NCI-H2081 (cell line): ENCODE measurements at places on chromosomes 6 and 20.

DNA sequence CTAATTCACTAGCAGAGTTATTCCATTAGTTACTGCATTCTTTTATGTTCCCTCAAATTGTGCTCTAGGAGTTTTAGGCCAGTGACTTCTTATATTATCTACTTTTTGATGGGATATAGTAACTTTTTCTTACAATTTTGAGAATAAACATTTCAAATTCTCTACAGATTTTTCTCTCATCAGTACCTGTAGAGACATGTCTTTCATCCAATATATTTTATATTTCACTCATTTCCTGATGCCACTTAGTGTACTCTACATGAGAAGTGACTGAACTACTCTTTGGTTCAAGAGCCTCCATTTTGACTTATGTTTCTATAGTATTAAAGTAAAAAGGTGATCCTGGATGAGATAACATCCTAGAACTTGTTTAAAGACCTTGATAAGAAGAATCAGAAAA, 108.5 kb downstream of the ELOVL4 start:
- DNase-seq, result no peak

GRCh38 chr6:40321616-40322015, 265.5 kb downstream of the LRFN2 start:
- DNase-seq, result no peak

- no peak for DNase-seq
These were observed 428.2 kb downstream of the BMP2 start for GRCh38 chr20:7195704-7196103.

- no peak for DNase-seq
These were observed 247.8 kb upstream of the JAG1 start for GRCh38 chr20:10921491-10922010.

GRCh38 chr6:142030115-142030619, 102.6 kb upstream of the GJE1 start:
- no peak for DNase-seq

- no peak for DNase-seq
These were observed 137.6 kb downstream of the UST start for GRCh38 chr6:148884461-148884860.

DNA sequence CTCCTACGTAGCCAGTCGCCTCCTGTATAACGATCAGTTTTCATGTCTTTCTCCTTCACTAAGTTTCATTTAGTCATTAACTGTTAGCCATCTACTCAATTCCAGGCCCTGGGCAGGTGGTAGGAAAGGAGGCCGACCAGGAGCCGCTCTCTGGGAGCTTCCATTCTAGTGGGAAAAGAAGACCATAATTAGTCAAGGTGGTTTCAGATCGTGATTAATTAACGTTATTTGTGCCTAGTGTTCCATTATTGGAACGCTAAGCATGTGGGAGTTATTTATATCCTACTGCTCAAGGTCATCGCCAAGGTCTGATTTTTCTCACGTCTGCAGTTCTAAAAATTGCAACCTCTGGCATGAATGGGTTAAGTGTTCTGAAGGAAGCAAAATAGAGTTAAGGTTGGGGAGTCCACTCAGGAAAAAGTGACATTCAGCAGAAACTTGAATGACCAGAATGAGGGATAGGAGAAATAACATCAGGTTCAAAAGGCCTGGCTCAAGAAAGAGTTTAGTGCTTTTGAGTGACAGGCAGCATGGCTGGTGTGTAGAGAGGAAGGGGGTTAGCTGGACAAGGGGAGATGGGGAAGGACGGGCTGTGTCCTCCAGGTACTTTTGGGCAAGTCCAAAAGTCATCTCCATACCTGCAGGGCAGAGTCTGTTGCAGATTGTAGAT, 812 bp downstream of the SLC9A8 start:
- DNase-seq, result no peak

DNA sequence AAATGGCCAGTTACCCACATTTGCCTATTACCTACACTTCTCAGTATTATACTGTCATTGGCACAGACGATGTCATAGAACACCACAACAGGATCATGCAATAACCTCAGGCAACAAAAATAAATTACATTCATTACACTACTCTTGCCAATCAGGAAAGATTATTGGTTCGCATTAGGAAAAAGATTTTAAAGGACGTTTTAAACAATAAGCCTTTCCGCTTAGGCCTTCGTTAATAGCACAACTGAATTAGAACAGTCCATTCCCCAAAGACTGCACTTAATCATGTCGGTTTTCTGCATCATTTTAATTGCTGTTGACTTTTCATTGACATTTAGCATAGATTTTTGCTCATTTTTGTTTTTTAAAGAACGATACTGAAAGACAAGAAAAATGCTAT, 912 bp upstream of the SENP6 start:
- peak; percentile 8 for DNase-seq

- peak; percentile 48 for DNase-seq
These were observed 444.1 kb downstream of the KHDRBS2 start for GRCh38 chr6:61841958-61842357.

DNA sequence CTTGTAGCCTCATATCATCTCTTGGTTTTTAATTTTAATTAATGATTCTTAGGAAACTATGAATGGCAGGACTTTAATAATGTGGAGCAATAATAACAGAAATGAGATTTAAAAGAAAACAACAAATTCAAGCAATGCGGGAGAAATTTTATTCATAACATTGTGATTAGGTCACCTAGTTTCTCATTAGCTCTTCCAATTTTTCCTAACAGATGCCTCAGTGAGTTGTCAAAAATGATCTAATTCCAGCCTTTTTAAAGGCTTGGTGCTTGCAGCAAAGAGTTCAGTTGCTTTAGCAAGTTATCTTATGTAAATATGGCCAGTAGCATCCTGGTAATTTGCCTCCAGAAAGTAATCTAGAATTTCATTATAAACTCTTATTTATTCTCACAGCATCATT, 20.4 kb downstream of the PDE7B start:
- DNase-seq, result no peak

DNA sequence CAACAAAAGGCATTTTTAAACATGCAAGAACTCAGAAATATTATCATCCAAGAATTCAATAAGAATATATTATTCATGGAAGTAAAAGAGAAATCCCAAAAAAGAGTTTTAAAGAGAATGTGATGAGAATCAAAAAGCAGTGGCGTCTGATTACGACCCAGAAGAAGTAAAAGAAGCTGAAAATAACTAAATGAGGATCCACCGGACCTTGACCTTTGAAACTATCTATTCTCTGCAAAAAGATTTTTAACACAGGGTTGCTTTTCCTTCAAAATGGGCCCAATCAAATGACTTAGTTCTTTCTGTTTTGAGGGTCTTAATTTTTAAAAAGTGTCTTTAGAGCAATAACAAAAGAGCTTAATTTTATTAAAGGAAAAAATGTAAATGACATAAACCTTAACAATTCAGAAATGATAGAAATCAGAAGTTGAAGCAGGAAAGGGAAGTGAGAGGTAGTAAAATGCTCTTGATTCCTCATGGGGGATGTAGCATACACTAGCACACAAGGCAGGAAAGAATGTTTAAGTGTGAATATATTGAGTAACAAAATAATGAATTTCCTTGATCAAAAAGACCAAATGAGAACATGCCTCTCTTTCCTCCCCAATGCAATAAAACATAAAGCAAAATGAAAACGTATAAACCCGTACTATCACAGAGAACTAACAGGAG, 223.1 kb upstream of the PRDM1 start:
- no peak for DNase-seq

DNA sequence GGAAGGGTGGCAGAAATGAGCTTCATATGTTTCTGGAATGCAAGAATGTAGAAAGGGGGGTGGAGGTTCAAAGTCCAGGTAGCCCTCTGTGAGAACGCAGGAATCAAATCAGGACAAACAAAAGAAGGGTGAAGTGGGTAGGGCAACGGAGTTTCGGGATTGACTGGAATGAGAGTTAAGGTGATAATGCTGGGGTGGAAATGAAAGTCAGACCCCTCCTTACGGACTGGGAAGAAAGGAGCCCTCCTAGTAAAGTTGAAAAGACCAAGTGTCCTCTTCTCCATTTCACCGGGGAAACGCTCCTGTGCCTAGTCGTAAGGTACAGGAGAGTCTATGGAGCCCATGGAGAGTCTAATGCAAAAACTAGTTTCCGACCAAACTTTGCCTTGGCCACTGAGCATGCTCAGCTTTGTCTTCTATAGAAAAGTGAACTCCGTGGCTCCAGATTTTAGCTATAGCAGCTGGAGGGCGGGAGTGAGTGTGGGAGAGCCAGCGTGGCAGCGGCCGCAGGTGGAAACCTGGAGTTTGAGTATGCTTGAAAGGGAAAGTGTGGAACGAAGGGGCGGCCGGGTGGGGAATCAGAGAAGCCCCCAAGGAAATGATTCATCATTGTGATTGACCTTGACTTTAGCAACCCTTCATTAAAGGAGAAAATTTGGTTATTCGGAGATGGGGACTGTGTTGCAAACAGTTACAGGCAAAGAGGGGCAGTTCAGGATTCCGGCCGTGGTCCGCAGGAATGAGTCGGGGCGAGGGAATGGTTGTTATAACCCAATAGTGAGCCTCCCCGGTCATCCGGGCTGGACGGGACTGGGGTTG, 1.3 kb upstream of the LRRC1 start:
- peak; percentile 73 for DNase-seq

DNA sequence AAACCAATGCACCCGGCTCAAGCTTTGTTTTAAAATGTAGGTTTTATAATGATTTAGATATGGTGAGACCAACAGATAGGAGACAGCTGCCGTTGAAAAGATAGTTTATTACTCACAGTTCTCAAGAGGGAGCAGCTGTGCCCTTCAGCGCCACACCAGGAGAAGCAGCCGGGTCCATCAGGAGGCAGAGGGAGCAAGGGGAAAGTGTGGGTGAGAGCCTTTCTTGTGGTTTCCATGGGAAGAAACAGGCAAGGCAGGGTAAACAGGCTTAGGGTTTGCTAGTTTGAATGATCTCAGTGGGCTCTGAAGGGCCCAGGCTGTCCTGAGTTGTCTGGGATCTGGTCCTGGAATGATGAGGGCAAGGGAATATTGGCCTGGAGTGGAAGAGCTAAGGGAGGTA, 117.7 kb upstream of the PLCB4 start:
- DNase-seq, result no peak

GRCh38 chr6:110652520-110652919, 162.7 kb downstream of the CDK19 start:
- DNase-seq, result no peak

- no peak for DNase-seq
These were observed 1.6 kb downstream of the PGBD1 start for GRCh38 chr6:28282926-28283325.

DNA sequence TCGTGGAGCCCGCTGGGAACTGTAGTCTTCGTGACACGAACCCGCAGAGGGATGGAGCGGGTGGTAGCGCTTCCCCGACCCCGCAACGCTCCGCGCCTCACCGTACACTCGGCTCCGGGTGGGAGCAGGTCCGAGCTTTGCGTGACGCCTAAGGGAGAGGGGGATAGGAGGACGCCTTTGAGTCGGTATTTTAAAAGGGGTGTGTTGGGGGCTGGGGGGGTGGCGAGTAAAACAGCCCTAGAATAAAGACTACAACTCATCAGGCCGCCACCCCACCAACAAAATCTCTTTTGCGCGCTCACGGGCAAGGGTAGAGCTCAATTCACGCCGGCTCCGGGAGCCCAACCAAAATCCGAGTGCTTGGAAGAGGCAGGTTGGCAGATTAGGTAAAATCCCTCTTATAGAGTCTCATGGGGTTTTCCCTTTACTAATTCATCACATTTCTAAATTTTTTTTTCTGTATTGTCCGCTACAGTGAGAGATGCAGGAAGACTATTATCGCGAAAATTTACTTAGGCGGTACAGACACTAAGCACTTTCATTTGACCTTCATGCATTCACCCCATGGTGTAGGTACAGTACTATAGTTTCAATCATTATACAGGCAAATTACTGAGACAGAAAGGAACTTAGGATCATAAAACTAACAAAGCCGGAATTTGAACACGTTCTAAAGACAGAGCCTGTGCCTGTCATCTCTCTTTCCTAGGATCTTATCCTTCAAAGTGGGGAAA, 706 bp upstream of the SNX14 start:
- DNase-seq, result no peak

GRCh38 chr6:160634706-160635105, 29.4 kb downstream of the LPA start:
- no peak for DNase-seq

DNA sequence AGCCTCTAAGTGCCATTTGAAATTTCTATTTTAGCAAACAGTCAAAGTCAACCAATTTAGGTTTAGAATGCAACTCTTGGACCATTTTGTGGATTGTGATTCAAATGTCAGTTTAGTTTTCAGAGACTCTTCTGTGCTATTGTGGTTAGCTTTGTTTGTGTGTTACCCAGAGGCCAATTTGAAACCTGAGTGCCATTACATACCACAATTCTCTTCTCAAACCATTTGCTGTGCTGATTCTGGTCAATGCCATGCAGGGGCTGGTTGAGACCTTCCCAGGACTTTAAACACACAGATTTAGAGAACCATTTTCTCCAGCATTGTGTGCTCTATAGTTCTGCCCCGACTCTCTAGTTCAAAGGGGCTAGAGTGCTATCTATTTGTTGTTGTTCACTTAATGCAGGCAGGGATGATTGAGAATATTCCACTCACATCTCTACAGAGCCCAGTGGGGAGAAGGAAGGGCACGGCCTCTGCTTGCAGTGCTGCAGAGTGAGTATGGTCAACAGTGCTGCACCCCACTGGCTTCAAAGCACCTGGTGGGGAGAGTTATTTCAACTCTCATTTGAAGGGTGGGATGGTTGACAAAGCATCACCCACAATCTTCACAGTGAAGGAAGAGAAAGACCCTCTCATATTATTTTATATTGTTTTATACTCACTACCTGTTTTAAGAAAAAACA, 738.2 kb downstream of the COL12A1 start:
- DNase-seq, result no peak

DNA sequence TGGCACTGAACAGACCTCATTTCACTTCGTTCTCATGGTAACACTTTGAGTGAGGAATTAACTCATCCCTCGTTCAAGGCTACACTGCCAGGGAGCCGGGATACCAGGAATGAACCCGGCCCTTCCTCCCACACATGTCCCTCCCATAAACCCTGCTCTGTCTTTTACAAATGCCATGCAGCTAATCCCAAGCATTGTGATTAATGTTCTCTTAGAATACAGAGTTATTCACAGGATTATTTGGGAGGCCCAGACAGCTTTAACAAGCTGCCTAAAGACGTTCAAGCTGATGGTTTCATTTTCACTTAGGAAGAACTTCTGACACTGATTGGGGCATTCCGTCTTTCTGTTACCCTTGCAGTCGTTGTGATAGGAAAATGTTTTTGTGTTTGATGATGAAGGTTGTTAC, 42.5 kb upstream of the CD83 start:
- DNase-seq, result no peak

- DNase-seq, result no peak
These were observed 106.3 kb downstream of the PRKN start for GRCh38 chr6:162621246-162621645.

DNA sequence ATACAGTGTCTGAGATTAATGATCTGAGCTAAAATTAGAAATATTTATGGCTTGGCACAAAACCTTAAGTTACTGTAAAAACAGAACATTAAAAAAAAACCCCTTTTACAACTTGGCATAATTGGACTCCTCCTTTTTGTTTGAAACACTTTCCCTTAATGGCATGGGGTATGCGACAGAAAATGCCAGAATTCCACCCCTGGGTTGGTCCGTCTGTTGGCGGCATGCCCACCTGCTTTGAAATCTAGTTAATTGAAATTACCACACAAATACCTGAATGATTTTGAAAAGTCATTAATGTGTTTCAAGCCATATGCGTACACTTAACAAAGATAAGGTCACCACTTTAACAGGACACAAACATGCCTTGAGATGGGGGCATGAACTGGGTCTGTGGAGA, 175.1 kb upstream of the FOXQ1 start:
- DNase-seq, result no peak
